ENCODE measurements at places on chromosomes 11 and 22.

DNA sequence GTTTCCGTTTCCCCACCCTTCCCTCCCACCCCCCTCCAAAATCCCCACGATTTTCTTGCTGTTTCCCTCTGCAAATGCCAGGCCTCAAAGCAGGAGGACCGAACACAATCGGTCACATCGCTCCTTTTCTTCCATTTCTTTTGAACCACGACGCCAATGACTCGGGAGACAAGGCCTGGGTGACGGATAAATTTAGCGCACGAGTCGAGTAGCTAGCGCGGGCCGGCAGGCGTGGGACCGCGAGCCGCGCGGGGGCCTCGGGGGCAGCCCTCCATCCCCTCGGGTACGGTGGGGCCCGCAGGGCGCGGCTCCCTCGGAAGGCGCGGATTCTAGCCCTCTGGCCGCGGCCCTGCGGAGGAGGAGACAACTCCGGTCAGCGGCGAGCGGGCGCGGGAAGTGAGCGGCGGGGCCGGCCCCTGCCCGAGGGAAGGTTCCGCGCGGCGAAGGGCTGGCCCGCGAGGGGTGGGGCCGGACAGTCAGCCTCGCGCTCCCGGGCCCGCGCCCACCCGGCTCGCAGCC is 414 bp downstream of the JOSD1 start:
- DNase-seq: no peak

DNA sequence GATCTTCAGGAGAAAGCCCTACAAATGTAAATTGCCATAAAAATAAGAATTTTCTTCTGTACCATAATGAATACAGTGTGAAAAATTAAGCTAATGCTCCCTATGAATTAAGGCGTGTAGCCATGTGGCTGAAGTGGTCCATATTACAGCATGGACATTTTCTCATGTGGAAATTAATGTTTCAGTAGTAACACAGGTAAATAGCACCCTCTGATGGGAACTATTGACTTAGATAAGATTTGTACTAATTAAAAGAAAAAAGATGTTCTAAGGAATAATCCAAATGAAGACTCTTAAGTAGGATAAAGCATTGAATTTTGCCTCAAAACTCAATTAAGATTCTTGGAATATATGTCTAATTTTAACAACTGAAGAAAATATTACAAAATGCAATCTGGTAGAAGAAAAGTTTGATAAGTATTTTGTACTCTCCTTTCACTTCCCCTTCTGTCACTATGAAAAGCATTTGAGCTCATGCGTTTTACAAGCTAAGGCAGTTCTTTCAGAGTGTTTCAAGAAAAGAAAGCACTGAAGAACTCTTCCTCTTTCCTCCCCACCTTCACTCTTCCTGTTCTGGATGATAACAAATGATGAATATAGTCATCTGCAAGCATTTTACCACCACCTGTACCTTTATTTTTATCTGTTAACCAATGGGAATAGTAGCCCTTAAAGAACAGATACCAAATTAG is 9.9 kb upstream of the OR8D2 start:
- DNase-seq: no peak

DNA sequence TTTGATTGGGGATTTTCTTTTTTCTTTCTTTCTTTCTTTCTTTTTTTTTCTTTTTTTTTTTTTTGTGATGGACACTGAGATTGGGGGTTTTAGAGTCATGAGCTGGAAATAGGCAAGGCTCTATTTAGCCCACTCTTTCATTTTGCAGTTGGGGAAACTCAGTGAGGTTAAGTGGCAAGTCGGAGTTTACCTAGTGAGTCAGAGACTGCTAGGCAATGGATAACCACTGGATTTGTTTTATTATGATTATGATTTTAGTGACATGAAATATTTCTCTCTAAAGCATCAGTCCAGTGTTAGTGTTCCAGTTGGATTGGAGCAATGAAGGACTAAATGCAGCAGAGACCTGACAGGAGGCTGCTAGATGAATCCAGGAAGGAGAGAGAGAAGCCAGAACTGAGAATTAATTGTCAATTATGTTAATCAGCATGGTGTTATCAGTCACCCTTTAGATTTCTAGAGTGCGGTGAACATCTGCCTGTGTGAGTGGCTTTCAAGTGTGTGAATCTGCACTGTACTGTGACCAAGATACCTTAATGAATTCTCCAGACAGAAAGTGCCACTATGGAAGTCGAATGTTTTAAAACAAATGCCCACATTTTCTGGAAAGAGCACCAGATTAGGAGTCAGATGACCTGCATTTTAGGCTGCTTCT is 10.9 kb downstream of the BMAL1 start:
- DNase-seq: no peak

GRCh38 chr11:16924462-16924825 is 89.8 kb downstream of the PLEKHA7 start:
- no peak for DNase-seq

DNA sequence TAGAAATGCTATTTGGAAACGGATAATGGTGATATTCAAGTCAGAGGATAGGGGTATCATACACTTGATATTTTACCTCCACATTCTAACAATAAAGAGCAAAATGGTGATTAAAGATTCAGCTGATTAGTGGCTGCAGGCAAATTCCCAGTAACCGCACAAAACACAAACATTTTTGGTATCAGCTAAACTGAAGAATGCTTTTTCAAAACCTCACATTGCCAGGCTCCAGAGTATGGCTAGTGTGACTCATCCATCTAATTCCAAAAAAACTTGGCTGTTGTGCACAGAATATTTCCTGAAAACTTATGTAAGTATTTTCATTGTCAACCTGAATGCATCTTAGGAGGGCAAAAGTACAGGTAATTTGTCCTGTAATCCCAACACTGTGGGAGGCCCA is 10.9 kb downstream of the SRPRA start:
- no peak for DNase-seq

GRCh38 chr11:35566181-35566580 is 40.8 kb upstream of the PAMR1 start:
- no peak for DNase-seq

GRCh38 chr22:27668828-27669797 is 132.4 kb downstream of the MN1 start:
- no peak for DNase-seq

DNA sequence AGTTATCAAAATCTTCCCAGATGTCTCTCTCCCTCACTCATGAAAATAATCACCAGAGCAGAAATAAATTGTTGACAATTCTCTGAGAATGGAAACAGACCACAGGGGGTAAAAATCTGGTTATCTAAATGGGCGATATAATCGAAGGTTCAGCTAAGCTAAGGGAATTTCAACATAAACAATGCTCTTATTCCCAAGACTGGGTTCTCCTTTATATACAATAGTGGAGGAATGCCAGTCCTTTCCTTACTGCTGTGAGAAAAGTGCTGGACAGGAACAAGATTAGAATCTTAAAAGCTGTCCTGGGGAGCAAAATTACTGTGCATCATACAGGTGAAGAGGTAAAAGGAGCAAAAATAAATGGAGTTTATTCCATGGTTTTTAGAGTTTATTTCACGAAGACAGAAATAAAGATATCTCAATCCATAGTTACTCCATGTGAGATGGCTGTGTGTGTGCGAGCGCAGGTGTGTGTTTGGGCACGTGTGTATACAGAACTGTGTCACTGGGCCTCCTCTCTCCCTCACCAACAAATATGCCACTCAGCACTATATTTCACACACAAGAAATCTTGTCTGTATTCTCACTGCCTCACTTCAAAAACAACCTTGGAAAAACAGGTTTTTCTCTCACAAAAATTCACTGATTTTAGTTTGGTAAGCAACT is 385.6 kb downstream of the DCDC1 start:
- no peak for DNase-seq

GRCh38 chr11:47271961-47272661 is 2.2 kb downstream of the MADD start:
- DNase-seq: no peak

GRCh38 chr11:120221115-120221752 is 10.4 kb downstream of the OAF start:
- no peak for DNase-seq

- no peak for DNase-seq
Observed at GRCh38 chr11:107655602-107656001, 56.3 kb downstream of the SLN start.

- no peak for DNase-seq
Observed at GRCh38 chr11:44101098-44101497, 5.6 kb downstream of the EXT2 start.

DNA sequence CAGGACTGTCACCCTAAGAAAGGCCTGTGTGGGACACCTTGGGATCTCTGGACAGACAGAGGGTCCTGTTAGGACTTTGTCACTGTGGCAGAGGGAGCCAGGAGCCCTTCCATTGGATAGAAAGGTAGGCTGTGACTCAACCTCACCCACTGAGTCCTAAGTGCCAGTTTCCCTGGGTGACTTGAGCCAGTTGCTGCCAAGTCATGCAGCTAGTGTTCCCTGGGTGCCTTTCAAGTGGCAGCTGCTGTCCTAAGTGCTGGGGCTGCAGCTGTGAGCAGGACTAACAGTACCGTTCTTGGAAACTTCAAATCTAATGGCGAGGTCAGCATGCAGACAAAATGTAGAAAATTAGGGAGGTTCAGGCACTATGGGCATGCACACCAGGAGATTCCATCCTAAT is 393.7 kb downstream of the TMEM135 start:
- no peak for DNase-seq

- no peak for DNase-seq
Observed at GRCh38 chr22:42026705-42027104, 28.1 kb downstream of the WBP2NL start.

- no peak for DNase-seq
Observed at GRCh38 chr11:111700162-111700561, 66.0 kb downstream of the PPP2R1B start.

DNA sequence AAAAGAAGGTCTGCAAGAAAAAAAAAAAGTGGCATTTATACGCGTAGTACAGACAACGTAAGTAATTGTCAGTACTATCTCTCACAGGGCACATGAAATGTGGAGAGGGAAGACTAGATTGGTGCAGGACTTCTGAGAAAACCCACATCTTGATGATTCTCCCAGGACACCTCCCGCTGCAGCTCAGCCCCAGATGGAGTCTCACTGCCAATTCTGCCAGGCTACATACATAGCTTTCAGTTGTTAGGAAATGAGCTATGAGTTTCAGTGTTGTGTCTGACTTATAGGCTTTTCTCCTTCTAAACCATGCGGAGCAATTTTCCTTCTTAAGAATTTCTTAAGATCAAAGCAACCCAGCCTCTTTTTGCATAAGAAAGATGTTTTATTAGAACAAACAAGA is 9.6 kb downstream of the OR5A2 start:
- DNase-seq: no peak

DNA sequence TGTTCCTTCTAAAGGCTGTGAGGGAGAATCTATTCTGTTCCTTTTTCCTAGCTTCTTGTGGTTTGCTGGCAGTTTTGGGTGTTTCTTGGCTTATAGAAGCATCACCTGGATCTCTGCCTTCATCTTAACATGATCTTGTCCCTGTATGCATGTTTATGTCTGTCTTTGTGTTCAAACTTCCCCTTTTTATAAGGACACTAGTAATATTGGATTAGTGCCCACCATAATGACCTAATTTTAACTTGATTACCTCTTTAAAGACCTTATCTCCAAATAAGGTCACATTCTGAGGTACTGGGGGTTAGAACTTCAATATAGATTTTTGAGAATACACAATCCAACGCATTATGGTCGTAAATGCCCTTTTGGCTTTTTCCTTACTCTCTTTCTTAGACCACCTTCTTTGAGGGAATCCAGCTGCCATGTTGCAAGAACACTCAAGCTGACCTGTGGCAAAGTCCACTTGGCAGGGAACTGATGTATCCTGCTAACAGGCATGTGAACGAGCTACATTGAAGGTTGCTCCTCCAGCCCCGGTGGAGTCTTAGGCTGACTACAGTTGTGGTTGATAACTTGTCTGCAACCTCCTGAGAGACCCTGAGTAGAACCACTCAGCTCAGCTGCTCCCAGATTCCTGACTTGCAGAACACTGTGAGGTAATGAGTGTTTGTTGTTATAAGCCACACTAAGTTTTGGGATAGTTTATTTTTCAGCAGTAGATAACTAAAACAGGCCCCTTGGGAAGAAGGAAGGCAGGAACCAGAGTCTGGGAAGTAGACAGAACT is 127.1 kb upstream of the OR9Q1 start:
- DNase-seq: no peak

GRCh38 chr22:41505511-41506220 is 36.7 kb downstream of the ACO2 start:
- no peak for DNase-seq

- no peak for DNase-seq
Observed at GRCh38 chr22:40855071-40855978, 1.1 kb downstream of the ST13 start.

DNA sequence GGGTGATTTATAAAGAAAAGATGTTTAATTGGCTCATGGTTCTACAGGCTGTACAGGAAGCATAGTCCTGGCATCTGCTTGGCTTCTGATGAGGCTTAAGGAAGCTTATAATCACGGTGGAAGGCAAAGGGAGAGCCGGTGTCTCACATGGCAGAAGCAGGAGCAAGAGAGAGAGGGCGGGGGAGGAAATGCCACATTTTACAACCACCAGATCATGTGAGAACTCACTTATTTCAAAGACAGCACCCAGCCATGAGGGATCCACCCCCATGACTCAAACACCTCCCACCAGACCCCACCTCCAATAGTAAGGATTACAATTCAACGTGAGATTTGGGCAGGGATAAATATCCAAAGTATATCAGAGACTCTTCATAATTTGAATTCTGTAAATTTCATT is 200.7 kb downstream of the MSANTD4 start:
- no peak for DNase-seq

- no peak for DNase-seq
Observed at GRCh38 chr22:28002181-28002700, 83.2 kb upstream of the PITPNB start.

DNA sequence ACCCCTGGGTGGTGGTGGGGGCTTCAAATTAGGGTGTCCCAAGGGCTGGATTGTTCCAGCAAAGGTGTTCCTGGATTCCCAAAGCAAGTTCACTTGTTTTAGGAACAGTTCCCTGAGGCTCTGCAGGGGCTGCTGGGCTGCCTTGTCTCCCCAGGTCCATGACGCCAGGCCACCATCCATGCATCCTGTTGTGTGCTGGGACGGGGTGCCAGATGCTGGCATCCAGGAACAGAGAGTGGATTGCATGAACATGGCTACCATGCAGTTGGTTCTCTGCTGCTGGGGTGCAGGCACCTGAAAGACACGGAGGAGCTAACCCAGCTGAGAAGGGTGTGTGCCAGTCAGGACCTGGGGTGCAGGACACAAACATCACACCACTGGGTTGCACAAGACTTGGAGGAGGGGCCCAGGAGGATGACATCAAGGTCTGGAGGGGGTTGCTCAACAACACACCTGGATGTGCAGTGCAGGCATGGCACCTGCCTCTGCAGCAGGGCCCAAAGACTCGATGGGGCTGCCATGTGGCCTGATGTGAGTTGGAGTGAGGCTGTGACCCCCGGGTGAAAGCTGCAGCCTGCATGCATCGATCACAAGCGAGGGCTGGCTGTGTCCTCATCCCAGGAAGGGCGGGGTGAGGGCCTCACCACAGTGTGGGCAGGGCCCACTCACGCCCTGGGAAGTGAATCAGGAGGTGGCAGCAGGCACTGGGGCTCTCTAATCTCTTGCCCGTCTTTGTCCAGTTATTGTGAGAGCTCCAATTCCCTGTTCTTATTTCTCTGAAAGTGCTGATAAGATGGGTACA is 74.0 kb upstream of the CLDN5 start:
- DNase-seq: no peak

Measured in T-helper 17 cell (primary cell).